ENCODE measurements at places on chromosomes 6 and 20.
A peak's percentile ranks its signal among the peaks of the same experiment; 100 is the strongest.

GRCh38 chr6:125904871-125905270 is 51.7 kb upstream of the HINT3 start:
- no peak overlapping the region for H3K4me3 ChIP-seq
- no peaks in the 10 kb centered on the region for H3K36me3 ChIP-seq
- no peaks in the 10 kb centered on the region for H3K27me3 ChIP-seq
- peaks cover 3% of the 10 kb centered on the region for H3K4me1 ChIP-seq
- peak; percentile 72 for DNase-seq
- H3K27ac ChIP-seq, result no peak overlapping the region

- H3K4me1 ChIP-seq, result no peaks in the 10 kb centered on the region
- H3K4me3 ChIP-seq, result no peak overlapping the region
- no peak for DNase-seq
These were observed 706.5 kb upstream of the MAN1A1 start for GRCh38 chr6:120056085-120056484.

- no peak overlapping the region for H3K4me3 ChIP-seq
- H3K27ac ChIP-seq, result no peak overlapping the region
- no peaks in the 10 kb centered on the region for H3K27me3 ChIP-seq
- no peak for DNase-seq
These were observed 28.4 kb downstream of the DPPA5 start for GRCh38 chr6:73325656-73326055.

- H3K27me3 ChIP-seq, result no peaks in the 10 kb centered on the region
- H3K36me3 ChIP-seq, result peaks cover 18% of the 10 kb centered on the region
These were observed 4.0 kb upstream of the GNRH2 start for GRCh38 chr20:3039426-3039825.

DNA sequence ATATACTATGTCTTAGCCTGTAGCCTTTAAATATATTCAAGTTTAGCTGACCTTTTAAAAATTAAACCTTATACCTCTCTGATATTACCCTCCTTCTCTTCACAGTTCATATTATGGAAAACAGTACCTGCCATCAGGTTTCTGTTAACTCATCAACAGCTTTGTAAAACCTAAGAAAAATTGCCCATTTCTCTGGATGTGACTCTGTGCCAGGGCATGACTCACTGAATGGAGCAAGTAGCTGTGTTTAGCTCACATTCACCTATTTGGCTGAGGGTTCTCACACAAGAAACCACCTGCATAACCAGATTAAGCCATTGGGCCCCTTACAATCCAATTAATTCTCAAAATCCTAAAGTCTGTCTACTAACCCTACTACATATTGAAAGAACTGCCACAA is 678.8 kb upstream of the MARCKS start:
- no peaks in the 10 kb centered on the region for H3K36me3 ChIP-seq
- peaks cover 7% of the 10 kb centered on the region for H3K4me1 ChIP-seq
- no peak overlapping the region for H3K4me3 ChIP-seq
- no peak overlapping the region for H3K27ac ChIP-seq

- H3K4me3 ChIP-seq, result no peak overlapping the region
- H3K4me1 ChIP-seq, result peaks cover 1% of the 10 kb centered on the region
- peaks cover 4% of the 10 kb centered on the region for H3K36me3 ChIP-seq
- H3K27me3 ChIP-seq, result no peaks in the 10 kb centered on the region
- H3K27ac ChIP-seq, result no peak overlapping the region
These were observed 2.4 kb downstream of the C6orf47 start for GRCh38 chr6:31658158-31658688.

- no peak overlapping the region for H3K27ac ChIP-seq
- DNase-seq, result no peak
- peaks cover 53% of the 10 kb centered on the region for H3K36me3 ChIP-seq
- no peak overlapping the region for H3K4me3 ChIP-seq
- no peaks in the 10 kb centered on the region for H3K27me3 ChIP-seq
These were observed 17.4 kb downstream of the ITPR3 start for GRCh38 chr6:33638556-33638955.

DNA sequence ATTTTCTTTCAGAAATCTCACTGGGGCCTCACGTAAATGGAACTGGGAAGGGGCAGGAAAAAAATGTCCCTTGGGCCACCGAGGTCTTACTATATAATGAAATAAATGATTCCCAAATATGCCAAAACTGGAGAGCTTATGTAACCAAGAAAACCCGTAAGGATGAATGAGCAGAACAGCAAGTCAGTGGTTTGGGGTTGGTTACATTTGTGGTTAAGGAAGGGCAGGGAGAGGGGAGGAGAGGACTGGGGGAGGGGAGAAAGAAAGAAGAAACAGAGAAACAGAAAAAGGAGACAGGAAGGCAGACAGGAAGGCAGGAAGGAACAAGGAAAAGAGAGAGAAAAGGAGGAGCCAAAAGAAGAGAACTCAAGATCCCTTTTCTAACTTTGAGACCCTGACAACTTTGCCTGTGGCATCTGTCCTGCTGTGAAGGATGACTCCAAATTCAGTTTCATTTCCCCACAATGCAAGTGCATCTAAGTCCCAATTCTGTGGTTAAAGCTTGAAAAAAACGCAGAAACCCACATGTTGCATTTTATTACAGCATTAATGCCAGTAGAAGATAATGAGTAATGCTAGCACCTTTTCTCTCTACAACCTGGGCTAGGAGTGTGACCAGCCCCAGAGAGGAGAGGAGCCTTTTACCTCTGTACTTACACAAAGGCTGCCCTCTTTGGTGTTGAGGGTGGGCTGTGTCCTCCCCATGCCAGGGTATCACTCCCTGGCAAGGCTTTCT is 10.8 kb upstream of the ARMC2 start:
- no peak for DNase-seq
- no peaks in the 10 kb centered on the region for H3K36me3 ChIP-seq
- H3K27me3 ChIP-seq, result no peaks in the 10 kb centered on the region
- no peaks in the 10 kb centered on the region for H3K4me1 ChIP-seq
- no peak overlapping the region for H3K27ac ChIP-seq

- H3K36me3 ChIP-seq, result no peaks in the 10 kb centered on the region
- DNase-seq, result no peak
- no peaks in the 10 kb centered on the region for H3K27me3 ChIP-seq
- H3K4me3 ChIP-seq, result no peak overlapping the region
- H3K27ac ChIP-seq, result no peak overlapping the region
These were observed 29.4 kb upstream of the CLIC5 start for GRCh38 chr6:46044881-46045617.

DNA sequence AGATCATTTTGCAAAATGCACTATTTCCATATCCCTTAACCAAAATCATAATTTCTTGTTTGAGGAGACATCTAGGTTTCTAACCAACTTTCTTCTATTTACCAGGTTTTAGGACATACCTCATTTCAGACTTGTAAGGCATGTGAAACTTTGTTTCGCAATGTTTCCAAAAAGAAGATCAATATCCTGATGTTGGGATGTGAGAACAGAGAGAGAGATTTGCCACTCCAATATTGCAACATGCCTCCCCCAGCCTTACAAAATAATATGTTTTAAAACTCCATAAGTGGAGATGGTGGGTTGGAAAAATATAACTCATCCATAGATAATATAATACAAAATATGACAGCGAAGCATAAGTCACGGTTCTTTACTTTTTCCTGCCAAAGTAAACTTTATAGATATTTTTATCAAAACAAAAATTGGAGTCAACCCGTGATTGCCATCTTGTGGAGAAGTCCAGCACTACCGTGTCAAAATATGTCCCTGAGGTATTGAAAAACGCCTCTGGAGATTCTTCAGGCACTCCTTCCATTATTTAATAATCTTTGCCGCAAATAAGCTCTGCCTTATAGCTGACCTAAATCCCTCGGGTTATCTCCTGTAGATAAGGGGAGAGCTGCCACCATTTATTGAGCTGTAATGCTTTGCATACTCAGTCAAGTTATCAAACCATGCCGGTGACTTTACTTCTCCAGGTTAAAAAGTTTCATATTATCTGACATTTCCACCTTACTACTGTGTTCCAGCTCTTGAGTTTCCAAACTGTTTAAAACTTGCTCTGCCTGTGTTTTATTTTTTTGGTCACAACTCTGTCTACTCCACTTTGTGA is 534.2 kb downstream of the HACE1 start:
- no peak for DNase-seq
- no peak overlapping the region for H3K27ac ChIP-seq
- no peaks in the 10 kb centered on the region for H3K27me3 ChIP-seq
- H3K4me3 ChIP-seq, result no peak overlapping the region
- no peaks in the 10 kb centered on the region for H3K36me3 ChIP-seq

DNA sequence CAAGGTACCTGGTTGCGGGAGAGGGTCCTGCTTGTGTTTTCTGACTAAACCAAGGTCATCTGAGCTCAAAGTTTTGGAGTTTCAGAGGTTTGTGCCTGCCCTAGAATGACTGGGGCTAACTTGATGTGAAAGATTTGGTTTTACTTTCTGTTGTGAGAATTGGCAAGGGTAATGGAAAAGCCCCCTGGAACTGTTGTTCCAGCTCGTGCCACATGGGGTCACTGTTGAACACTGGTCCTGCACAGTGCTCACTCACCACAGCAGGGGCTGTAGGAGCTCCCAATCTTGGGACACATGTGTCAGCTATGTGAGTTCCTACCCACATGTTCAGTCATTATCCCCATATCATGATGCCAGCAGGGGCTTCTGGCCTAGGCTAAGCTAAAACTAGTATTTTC is 6.5 kb downstream of the TGM6 start:
- H3K36me3 ChIP-seq, result no peaks in the 10 kb centered on the region
- H3K4me1 ChIP-seq, result peaks cover 21% of the 10 kb centered on the region
- H3K27ac ChIP-seq, result peak overlapping the region; percentile 84
- no peaks in the 10 kb centered on the region for H3K27me3 ChIP-seq
- no peak overlapping the region for H3K4me3 ChIP-seq

GRCh38 chr20:36279776-36280175 is 26.4 kb upstream of the DLGAP4 start:
- DNase-seq, result peak; percentile 69
- H3K27me3 ChIP-seq, result peaks cover 33% of the 10 kb centered on the region
- no peak overlapping the region for H3K27ac ChIP-seq
- H3K4me3 ChIP-seq, result no peak overlapping the region
- H3K4me1 ChIP-seq, result no peaks in the 10 kb centered on the region

DNA sequence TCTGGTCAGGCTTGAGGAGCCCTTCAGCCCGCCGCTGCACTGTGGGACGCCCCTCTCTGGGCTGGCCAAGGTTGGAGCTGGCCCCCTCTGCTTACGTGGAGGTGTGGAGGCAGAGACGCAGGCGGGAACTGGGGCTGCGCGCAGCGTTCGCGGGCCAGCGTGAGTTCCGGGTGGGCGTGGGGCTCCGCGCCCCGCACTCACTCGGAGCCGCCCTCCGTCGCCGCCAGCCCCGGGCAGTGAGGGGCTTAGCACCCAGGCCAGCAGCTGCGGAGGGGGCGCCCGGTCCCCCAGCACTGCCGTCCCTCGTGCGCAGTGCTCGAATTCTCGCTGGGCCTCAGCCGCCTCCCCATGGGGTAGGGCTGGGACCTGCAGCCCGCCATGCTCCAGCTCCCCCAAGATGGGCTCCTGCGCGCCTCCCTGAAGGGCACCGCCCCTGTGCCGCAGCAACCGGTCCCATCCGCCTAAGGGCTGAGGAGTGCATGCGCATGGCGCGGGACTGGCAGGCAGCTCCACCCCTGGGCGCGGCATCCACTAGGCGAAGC is 695.9 kb downstream of the EPHA7 start:
- no peaks in the 10 kb centered on the region for H3K27me3 ChIP-seq
- H3K4me3 ChIP-seq, result no peak overlapping the region

DNA sequence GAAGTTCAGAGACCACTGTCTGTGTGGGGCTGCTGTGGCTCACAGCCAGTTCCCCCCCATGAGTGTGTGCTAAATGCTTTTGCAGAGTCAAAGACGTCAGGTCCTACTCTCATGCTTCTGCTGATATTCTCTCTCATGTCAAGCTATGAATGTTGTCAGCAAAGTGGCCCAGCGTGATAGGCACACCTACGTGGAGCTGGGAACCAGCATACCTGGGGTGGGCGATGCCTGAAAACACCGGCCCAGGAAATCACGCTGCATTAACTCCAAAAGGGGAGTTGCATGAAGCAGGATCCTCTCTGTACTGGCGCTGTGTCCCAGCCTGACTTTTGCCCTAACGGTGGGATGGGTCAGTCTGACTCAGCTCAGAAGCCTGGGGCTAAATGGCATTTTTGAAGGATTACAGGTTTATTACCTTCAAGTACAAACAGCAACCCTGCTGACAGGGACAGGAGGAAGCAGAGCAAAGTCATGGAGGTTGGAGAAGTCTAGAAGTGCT is 9.0 kb upstream of the MRPS10 start:
- no peak overlapping the region for H3K4me3 ChIP-seq
- peaks cover 15% of the 10 kb centered on the region for H3K36me3 ChIP-seq
- peak overlapping the region; percentile 99 for H3K27ac ChIP-seq
- H3K4me1 ChIP-seq, result peaks cover 55% of the 10 kb centered on the region
- no peaks in the 10 kb centered on the region for H3K27me3 ChIP-seq
- DNase-seq, result peak; percentile 94

DNA sequence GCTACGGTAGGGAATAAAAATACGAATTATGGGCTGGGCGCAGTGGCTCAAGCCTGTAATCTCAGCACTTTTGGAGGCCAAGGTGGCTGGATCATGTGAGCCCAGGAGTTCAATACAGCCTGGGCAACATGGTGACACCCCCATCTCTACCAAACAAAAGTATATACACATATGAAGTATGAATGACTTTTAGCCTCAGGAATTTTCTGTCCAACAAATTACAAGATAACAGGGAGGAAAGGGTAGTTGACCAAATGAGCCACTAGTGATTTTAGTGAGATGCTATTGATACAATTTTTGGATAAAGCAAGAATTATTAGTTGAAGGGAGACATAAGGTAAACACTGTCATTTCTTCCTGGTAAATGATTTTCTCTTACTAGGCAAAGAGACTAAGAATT is 328.2 kb downstream of the SYNE1 start:
- no peak for DNase-seq
- H3K4me1 ChIP-seq, result peaks cover 2% of the 10 kb centered on the region
- no peaks in the 10 kb centered on the region for H3K27me3 ChIP-seq
- H3K27ac ChIP-seq, result no peak overlapping the region
- no peaks in the 10 kb centered on the region for H3K36me3 ChIP-seq

- H3K36me3 ChIP-seq, result peaks cover 41% of the 10 kb centered on the region
- peaks cover 8% of the 10 kb centered on the region for H3K4me1 ChIP-seq
- peaks cover 20% of the 10 kb centered on the region for H3K27me3 ChIP-seq
- peak; percentile 86 for DNase-seq
These were observed 3.3 kb upstream of the COL9A3 start for GRCh38 chr20:62813588-62813987.

DNA sequence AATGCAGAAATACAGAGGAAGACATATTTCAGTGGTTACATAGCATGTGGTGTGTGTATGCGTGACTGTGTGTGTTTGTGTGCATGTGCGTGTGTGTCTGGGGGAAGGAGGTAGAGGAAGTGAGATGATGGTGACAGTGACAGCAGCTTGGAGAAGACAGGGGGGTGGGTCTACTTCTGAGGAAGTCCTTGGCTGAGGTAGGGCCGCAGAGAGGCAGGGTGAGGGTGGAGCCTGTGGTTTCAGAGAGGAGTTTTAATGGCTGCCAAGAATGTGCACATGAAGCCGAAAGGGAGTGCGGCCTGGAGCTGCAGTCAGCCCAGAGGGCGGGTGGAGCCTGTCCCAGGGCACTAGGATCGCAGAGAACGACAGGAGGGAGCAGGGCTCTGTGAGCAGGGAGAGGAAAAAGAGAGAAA is 22.7 kb upstream of the RNF24 start:
- no peak for DNase-seq
- no peaks in the 10 kb centered on the region for H3K27me3 ChIP-seq
- H3K36me3 ChIP-seq, result no peaks in the 10 kb centered on the region
- H3K4me3 ChIP-seq, result no peak overlapping the region

All from RWPE2 (cell line).